ENCODE measurements at places on chromosomes 4 and X.

- no peak for DNase-seq
Measured at GRCh38 chr4:3771164-3771809, 5.1 kb downstream of the ADRA2C start.

- DNase-seq = no peak
Measured at GRCh38 chr4:16785793-16786527, 112.5 kb downstream of the LDB2 start.

DNA sequence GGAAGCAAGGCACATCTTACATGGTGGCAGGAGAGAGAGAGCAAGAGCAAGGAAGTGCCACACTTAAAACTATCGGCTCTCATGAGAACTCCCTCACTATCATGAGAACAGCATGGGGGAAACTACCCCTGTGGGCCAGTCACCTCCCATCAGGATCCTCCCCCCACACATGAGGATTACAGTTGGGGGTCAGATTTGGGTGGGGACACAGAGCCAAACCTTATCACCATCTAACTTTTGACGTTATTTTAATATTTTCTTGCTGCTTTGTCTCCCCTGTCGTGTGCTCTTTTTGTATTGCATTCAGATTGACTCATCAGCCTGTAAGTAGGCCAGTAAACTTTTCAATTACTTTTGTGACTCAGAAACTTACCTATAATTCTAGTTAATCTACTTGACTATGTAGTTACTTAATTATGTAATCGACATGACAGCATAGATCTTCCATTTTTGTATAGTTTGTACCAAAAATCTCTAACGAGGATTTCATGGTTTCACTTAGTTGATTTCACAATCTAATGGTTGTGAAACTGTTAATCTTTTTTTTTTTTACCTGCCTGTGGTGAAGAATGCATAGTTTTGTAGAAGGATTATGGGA is 18.3 kb downstream of the STIM2 start:
- peak; percentile 59 for DNase-seq

DNA sequence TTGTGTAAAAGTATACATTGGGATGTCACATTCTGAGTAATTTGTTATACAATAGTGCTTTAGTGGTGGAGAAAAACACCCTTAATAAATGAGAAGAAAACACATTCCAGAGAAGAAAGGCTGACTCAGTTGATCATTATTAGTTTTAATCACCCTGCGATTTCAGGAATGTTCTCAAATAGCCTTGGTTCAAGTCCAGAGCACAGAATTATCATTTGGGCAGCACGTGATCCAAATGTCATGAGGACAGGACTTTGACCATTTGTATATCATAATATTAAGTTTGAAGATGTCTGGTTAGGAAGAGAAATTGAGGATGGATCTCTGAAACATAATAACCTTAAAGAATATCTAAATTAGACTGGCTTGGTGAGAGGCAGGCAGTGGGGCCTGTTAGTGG is 1434.3 kb upstream of the TENM3 start:
- DNase-seq = no peak

- DNase-seq = no peak
Measured at GRCh38 chr4:39565878-39566600, 38.8 kb upstream of the UGDH start.

- no peak for DNase-seq
Measured at GRCh38 chrX:12981880-12982279, 7.0 kb downstream of the TMSB4X start.

GRCh38 chr4:170229006-170229405 is 139.2 kb upstream of the AADAT start:
- no peak for DNase-seq

DNA sequence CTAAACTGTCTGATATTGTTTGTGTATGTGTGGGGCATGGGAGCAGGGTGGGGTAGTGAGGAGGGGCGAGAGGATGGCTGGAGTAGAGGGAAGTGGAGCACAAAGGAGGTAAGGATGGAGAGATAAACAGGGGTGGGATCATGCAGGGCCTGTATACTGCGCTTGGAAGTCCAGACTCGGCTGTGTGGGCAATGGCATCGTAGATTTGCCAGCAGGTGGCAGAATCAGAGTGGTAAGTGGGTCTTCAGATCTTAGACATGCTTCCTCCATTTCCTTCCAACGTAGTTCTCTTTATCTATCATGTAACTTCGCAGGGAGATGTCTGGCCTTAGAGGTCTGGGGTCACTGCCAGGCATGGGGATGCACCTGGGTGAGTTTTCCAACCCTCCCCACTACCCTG is 155.5 kb downstream of the PDGFRA start:
- peak; percentile 6 for DNase-seq

DNA sequence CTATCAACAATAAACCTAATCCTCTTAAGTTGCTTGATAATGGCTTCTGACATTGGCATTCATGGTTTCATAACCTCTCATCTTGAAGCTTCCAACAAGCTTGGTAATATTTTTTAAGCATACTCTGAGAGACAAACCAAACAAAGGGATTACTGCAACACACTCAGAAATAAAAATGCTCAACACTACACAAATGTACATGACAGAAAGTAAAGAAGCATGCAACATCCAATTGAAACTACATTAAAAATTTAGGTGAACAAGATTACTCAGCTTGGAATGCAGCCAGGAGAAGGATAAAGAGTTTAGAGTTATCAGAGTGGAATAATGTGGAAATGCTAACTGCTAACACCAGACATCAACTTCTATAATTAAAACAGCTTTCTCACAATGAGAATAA is 1136.6 kb upstream of the PABPC4L start:
- no peak for DNase-seq

GRCh38 chrX:150084496-150085229 is 146.4 kb upstream of the EOLA2 start:
- DNase-seq = no peak

DNA sequence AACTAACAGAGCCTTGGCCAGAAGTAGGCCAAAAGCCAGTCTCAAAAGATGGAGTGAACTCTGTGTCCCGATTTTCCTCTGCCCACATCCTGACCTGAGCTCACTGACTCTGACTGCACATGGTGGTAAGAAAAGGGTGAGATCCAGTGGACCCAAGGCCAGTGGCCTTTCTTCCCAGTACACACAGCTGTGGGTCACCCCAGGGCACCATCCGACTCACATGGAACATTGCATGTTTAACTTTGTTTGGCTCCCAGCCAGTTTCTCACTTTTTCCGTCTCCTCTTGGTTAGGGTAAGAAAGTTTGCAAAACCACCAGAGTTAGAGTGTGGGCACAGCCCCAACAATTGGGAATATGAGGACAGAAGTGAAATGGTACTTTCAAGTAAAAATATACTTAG is 69.8 kb downstream of the GAB1 start:
- DNase-seq = no peak

- DNase-seq = peak; percentile 76
Measured at GRCh38 chr4:177596035-177596434, 153.8 kb upstream of the AGA start.

DNA sequence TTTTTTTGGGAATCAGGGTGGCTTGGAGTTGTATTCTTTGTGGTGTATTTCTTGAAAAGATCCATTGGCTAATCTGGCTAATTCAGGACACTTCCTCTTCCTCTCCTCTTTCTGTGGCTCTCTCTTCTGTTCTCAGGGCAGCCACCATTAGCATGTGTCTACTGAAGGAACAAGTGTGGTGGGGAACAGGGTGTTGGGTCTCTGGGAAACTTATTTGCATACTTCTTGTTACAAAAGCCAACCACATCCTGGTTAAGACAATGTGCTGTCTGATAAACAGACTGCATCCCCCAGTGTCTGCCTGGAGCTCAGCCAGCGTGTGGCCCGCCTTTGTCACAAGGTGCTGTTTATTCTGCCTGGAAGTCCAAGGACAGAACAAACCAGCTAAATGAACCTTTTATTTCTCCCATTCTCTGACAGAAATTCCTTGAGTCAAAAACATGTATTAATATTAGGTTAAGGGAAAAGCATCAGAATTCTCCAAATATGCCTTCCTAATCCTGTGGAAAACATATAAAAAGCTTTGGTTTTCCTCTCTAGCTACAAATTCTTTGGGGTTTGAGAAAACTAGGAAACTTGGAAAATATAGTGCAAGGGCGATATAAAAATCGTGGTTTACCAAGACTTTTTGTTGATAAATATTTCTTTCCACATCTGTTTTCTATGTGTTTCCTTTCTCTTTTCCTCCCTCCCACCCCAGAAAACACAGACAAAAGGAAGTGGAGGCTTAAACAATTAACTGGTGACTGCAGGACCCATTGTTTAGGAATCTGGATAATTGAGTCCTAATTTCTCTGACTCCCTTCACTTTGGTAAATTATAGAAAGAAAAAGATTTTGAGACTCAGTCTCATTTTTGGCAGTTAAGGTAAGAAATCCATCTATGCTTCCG is 203.6 kb downstream of the SPRY1 start:
- peak; percentile 62 for DNase-seq

GRCh38 chr4:173318648-173319211 is 15.4 kb downstream of the HMGB2 start:
- peak; percentile 50 for DNase-seq

GRCh38 chr4:6938237-6938636 is 28.6 kb downstream of the TBC1D14 start:
- DNase-seq = no peak

DNA sequence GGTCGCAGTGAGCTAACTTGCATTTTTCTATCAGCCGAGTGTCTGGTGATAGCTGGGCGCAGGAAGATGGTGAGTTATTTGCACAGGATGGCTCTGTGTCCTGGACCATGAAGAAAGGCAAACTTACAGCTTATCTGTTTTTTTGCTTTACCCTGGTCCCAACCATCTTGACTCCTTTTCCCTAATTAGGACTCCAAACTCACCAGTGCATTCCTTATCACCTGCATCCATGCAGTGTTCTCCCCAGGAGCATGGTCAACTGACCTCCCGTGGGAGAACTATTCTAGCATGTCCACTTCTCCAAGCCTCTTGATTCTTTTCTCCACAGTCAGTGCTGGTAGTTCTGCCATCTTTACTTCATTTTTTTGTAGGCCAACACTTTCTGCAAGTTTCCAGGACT is 68.2 kb upstream of the WWC2 start:
- no peak for DNase-seq

DNA sequence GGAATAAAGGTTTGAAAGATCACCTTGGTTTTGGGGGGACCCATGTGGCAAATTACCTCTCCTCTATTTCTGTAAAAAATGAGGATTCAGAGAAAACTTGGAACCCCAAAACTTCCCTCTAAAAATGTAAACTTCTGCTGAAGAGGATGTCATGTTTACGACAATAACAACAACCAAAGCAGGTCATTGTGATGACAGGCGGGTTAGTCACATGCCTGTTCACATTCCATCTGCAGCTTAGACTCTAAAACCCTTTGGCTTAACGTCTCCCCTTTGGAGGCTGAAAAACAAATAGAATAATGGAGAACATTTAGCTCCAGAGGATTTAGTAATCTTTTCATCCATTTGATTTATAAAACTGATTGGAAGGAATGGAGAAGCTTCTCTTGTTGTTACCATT is 75.0 kb upstream of the FAM9C start:
- DNase-seq = no peak

- no peak for DNase-seq
Measured at GRCh38 chr4:109969087-109969486, 56.4 kb downstream of the EGF start.

GRCh38 chr4:30172416-30172815 is 547.8 kb upstream of the PCDH7 start:
- DNase-seq = no peak

DNA sequence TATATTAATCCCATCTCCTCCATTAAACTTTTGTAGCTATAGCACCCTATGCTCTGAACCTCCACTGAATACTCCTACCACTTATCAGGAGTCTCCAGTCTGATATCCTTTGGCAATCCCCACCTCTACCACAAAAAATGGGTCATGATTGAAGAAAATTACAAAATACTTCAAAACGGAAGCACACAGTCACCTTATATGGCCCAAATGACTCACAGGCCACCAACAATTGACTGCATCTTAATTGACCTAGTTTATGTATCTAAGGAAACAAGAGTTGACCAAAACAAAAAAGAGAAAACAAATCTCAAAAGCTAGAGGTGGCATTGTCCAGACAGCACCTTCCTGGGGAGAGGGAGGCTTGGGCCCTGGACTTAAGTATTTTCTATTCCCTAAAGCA is 120.0 kb upstream of the DIAPH2 start:
- DNase-seq = peak; percentile 2

GRCh38 chr4:122666527-122667245 is 45.8 kb upstream of the IL21 start:
- peak; percentile 65 for DNase-seq

- no peak for DNase-seq
Measured at GRCh38 chr4:95114521-95114920, 356.8 kb downstream of the BMPR1B start.

- DNase-seq = peak; percentile 25
Measured at GRCh38 chrX:115894087-115894486, 276.5 kb upstream of the AGTR2 start.

DNA sequence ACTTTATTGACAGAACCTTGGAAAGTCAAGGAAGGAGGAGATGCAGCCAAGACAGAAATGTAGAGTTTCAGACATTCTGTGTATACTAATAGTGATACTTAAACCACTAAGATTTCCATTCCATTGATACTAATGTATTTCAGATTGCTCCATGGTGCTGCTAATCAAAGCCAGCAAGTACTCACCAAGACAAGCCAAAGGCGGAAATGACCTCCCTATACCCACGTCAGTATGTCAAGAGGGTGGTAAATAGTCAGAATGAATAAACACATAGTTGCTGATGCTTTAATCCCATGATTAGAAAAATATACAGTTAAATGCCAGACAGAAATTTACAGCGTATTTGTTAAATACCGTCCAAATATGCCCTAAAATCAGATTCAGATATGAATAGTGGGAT is 417.8 kb upstream of the INTU start:
- no peak for DNase-seq

DNA sequence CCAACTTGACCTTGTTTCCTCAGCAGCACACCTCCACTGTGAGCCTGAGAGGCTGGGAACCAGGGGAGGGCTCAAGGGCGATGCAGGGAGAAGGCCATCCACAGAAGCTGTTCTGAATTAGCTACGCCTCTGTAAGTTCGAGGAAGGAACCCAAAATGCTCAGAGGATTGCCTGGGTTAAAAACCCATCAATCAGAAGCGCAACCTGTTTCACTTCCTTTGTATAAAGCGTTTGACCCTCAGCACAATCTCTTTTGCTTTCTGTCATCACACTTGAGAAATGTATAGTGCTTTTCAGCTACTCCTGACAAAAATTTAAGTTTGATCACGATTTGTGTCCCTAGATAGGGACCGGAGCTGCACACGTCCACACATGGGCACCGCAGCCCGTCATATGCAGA is 48.0 kb upstream of the MAP3K15 start:
- DNase-seq = peak; percentile 34

GRCh38 chr4:74920704-74921103 is 12.2 kb upstream of the PARM1 start:
- no peak for DNase-seq

GRCh38 chr4:43253541-43253940 is 361.0 kb downstream of the GRXCR1 start:
- DNase-seq = no peak

DNA sequence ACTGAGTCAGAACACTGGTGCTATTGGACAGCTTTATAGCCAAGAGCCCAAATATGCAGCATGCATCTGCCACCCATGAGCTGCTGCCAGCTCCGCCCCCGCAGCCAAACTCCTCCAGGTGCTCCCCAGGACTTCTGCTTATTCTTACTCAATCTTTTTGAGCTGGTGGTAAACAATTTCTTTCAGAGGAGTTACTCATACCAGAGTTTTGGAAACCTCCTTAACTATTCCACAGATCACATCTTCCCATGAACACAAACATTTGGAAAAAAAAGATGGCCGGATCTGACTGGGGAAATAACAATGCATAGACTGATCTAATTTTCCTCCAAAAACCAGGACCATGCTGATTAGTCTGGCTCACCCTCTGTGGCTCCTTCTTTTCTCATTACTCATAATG is 399.9 kb downstream of the GPM6A start:
- no peak for DNase-seq

GRCh38 chr4:122658818-122659295 is 38.0 kb upstream of the IL21 start:
- DNase-seq = peak; percentile 88

Data from activated CD4-positive, alpha-beta T cell treated with anti-CD3 and anti-CD28 coated beads, Interleukin-10, Interleukin-2, amounts not matched to agents 100 ng/mL and 50 ng/mL, durations not matched to agents 16 hours and 8 hours (primary cell).